ENCODE measurements at places on chromosomes 7 and 10. TPM values are rescaled to one million over a fixed set of nuclear protein-coding genes. Genes with fewer than 3 reads are reported as not detected.

DNA sequence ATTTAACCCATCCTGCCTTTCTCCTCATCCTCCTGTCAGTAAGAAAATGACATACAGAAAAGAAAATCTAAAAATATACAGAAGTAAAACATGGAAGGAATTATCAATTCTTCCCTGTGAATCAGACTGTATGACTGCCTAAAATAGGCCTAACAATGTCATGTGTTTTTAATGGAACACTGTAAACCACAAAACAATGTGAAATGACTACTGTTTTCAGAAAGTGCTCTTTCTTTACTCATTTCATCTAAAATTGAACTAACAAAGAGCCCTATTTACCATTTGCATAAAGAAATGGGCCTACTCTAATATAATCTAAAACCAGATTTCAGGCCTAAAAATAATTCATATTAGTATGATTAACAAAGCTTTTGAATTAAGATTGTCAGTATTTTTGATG lies 35.7 kb downstream of the SEMA3E start:
- DNase-seq = no peak

DNA sequence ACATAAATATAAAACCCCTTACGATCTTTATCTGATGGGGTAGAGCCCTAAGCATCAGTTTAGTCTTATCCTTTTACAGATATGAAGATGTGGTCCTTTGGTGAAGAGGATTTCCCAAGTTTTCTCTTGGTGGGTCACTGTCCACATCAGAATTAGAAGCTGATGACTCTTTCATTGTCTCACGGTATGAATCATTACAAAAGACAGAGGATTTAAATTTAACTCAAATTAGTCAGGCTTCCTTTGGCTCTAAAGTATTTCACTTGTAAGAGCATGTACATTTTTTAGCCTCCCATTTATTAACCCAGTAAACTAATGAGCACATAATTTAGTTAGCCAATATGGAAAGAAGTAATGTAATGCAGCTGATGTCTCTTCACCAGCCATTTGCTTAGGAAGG lies 49.9 kb upstream of the TMEM26 start:
- peak; percentile 32 for DNase-seq

- peak; percentile 93 for DNase-seq
Observed at GRCh38 chr7:43569424-43569823, 13.5 kb upstream of the STK17A start.

The EIF5AL1 gene
- total RNA-seq = 1.3 TPM

The PKD2L1 gene
- total RNA-seq = not detected

DNA sequence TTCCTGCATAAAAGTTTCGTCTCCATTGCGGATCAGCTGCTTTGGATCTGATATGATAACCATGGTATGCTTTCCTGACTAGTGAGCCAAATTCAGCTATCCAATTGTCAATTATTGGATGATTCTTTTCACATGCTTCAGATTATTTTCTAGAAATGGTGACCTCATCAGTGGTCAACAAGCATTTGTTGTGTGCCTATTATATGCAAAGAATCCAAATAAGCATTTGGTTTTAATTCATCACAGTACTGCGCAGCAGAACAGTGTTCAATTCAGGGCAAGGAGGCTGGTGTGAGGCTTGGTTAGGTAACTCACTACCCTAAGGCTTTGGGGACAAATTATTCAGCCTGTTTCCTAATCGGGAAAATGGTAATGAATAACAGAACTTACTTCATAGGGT lies 200.5 kb downstream of the SKAP2 start:
- DNase-seq = no peak

- peak; percentile 8 for DNase-seq
Observed at GRCh38 chr7:98165827-98166667, 45.2 kb upstream of the BHLHA15 start.

DNA sequence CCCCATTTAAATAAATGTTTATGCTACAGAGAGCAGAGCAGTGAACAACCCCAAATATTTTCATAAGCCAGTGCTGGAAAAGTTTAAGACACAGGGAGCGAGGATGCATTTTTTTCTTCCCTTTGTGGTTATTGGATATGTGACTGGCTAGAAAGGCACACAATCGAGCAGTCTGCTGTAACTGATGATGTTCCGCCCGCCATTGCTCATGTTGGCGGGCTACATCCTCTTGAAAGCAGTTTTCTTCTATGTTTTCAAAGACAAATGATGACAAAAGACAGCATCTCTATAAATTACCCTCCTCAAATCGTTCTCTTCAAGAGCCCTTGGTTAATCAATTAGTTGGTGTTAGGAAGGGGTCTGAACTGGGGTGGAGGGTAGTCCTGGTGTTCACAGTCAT lies 269.8 kb downstream of the SKAP2 start:
- no peak for DNase-seq

GRCh38 chr7:16402091-16402490 lies 19.2 kb downstream of the CRPPA start:
- no peak for DNase-seq

The AVL9 gene
- total RNA-seq = 31.3 TPM

DNA sequence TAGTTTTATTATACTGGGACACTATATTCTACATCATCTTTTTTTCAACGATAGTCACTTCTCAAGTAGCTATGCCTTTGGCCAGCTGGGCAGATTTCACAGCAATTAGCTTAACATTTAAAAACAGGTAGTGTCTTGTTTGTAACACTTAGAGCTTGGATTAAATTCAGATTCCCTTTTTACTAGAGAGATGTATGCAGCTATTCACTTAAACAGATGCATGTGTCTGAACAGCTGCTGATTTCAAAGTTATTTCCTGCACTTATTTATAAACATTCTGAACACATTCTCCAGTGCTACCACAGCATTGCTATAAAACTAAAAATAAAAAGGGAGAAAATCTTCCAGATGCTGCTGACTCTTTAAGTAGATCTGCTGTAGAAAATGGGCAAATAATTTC lies 637.2 kb downstream of the POM121L12 start:
- no peak for DNase-seq

All from mammary epithelial cell (primary cell).